Gastroesophageal sphincter (tissue), 4 donors: ENCODE measurements at places on chromosomes 6 and 20. TPM values are rescaled to one million over a fixed set of nuclear protein-coding genes. Genes with fewer than 3 reads are reported as not detected.

DNA sequence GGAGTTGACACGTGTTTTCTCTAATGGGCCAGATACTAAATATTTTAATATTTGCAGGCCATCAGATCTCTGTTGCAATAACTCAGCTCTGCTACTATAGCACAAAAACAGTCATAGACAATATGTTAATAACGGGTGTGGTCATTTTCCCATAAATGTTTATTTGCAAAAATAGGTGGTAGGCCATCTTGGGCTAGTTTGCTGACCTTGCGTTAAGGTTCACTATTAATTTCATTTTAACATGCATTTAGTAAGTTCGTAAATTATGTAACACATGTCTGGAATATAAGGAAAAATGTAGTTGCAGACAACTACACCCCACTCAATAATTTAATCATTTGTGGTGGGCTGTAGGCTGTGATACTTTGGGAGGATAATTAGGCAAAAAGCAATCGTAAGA, 577.8 kb downstream of the PKHD1 start:
- no peak for ATAC-seq

- peak; percentile 70 for ATAC-seq
Measured at GRCh38 chr6:15441215-15441868, 195.5 kb downstream of the JARID2 start.

DNA sequence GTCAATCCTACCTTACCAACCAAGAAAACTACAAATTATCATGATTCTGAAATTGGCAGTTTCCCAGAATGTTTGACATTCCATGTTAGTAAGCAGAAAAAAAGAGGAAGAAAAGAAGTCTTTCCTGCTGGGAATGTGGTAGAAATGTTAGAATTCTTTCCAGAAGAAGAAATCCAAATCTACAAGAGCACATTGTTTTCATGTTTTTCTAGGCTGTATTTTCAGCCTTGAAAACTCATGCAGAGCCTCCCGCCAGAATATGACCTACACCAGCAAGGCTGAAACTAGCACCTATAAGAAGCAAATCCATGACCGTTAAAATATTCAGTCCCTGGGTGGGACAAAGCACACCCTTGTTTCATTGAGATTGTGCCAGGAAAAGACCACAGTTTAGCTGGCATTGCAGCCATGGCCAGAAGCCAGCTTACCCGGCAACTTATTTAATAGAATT, 259.4 kb downstream of the GJA1 start:
- no peak for ATAC-seq

TNNC2 gene
- total RNA-seq, result not detected

DNA sequence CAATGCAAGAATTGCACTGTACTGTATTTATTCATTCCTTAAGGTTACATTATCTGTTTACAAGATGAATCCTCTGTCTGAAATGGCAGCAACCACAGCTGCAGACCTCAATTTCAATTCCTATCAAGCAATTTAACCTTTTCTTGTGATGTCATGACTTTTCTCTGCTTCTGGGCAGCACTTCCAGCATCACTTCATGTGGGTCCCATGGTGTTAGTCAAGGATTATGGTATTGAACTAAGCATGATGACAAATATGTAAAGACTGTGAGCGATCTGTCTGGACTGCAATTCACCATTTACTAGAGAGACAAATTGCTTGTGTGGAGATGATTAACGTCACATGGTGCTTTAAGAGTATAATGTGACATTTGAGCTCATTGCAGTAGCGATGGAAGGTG, 90.5 kb upstream of the CCN2 start:
- no peak for ATAC-seq

GRCh38 chr20:54067606-54068174, 2.7 kb downstream of the BCAS1 start:
- ATAC-seq, result no peak

GRCh38 chr20:58129721-58130151, 98.7 kb downstream of the ANKRD60 start:
- ATAC-seq, result no peak

- ATAC-seq, result no peak
Measured at GRCh38 chr6:81997090-81997926, 244.8 kb upstream of the TENT5A start.
